Stimulated activated CD8-positive, alpha-beta memory T cell treated with anti-CD3 and anti-CD28 coated beads, Interleukin-4, amount 100 ng/mL, for 1 hour (primary cell): ENCODE measurements at places on chromosomes 5 and 9.

DNA sequence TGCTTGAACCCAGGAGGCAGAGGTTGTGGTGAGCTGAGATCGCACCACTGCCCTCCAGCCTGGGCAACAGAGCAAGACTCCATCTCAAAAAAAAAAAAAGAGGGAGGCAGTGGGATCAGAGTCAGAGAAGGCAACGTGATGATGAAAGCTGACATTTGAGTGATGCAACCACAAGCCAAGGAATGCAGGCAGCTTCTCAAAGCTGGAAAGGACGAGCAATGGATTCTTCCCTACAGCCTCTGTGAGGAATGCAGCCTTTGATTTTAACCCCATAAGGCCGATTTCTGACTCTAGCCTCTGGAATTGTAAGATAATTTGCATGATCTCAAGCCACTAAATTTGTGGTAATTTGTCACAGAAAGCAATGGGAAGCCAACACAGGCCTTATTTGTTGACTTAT lies 9.8 kb downstream of the TGFBI start:
- DNase-seq = no peak

DNA sequence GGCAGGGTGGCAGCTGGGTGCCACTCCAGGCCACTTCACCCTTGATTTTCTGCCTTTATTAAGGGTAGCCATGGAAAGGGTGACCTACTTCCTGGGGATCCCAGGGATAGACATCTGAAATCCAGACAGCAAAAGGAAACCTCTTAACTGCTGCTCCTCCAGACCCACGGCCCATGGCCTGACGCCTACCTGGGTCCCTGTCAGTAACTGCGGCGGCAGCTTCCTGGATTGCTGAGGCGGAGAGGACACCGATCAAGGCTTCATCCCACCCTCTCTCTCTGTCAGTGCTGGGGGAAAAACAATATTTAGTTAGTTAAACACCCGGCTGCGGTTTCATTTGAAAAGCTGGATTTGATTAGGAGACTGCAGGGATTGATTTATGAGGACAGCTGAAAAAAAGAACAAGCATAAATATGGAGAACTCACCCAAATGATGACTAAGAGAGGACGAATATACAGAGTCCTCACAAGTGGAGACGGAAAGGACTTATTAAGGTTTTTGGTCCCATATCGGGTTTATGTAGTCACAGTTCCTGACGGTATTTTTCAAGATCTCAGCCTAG lies 158.7 kb upstream of the KLF4 start:
- no peak for DNase-seq

DNA sequence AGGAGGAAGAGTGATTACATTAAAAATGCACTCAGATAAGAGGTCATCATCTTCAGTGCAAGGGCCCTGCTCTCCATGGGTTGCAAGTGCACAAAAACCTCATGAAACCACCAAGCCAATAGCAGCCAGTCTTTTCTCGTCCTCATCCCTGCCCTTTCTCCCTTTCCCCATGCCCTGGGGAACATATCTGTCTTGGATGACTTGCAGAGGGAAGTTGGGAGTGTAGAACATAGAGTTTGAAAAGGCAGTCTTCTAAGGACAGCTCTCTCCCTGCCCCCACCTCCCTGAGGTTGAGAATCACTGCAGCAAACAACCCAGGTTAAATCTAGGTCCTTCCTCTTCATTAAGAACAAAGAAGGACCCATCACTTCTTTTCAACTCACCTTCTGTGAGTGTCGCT lies 22.0 kb downstream of the DDX31 start:
- no peak for DNase-seq

DNA sequence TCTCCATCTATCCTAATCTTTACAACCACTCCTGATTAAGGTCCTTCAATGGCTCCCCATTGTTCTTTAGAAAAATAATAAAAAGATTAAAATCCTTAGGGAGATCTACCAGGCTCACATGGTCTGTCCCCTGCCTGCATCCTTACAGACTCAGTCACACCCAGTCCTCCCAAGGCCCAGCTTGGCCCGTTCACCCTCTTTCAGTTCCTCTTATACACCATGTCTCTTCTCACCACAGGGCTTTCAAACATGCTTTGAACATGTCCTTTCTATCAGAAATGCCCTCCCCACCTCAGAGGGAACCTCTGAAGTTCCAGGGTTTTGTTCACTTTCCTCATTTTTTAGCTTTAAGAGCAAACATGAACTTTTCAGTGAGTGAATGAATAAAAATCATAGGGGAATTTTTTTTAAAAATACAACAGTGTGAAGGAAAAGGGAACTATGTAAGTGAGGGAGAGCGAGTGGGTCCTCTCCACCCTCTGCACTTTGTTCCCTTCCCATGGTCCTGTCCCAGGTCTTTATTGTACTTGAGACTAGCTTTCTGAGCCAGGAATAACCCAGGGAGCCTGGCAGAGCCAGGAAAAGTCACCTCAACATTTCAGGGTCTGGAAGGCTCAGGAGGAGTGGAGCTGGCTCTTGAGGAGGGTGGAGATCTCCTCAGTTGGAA lies 55.3 kb downstream of the TRPC7 start:
- DNase-seq = no peak

- DNase-seq = no peak
Measured at GRCh38 chr9:96417661-96418082, 498 bp downstream of the ZNF367 start.

DNA sequence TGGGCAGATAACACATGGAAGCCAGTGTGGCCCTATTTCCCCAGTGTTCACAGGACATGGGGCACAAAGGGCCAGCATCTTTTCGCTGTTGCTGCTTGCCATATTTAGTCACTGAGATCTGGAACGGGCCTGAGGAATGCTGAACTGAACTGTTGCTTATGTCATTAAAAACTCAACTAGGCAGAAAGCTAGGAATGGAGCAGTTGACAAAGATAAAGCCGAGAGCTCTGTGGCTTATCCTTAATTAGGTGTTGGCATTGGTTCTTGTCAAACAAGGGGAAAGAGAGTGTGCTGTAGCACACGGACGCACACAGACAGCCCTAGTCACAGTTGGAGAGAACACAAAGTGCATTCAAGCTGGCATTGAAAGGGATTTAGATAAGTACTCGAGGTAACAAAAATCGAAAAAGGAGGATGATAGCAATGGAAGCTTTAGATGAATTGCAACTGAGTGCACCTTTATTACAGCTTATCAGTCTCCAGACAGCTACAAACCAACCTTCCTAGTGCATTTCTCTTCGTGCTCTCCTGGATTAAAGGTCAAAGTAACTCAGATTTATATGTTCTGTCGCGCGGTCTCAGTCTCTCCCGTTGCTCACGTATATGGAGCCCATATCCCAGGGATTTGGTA lies 450.2 kb upstream of the ZNF608 start:
- DNase-seq = no peak

DNA sequence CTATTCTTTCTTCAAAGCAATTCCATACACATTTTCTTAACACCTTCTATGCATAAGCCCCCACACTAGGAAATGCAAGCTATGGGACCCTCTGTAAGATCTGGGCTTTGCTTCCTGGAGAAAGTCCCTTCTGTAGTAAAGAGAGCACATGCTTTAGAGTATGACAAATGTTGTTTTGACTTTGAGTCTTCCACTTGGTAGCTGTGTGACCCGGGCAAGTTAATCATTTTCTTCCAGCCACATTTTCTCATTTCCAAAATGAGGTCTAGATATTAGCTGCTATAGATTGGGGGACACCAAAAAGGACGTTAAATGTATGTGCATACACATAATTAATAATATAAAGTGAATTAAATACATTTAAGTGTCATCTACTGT lies 334.0 kb downstream of the NFIB start:
- DNase-seq = no peak

- no peak for DNase-seq
Measured at GRCh38 chr9:123866497-123866896, 63.4 kb downstream of the DENND1A start.

GRCh38 chr5:171714851-171715250 lies 70.8 kb upstream of the SMIM23 start:
- DNase-seq = no peak

DNA sequence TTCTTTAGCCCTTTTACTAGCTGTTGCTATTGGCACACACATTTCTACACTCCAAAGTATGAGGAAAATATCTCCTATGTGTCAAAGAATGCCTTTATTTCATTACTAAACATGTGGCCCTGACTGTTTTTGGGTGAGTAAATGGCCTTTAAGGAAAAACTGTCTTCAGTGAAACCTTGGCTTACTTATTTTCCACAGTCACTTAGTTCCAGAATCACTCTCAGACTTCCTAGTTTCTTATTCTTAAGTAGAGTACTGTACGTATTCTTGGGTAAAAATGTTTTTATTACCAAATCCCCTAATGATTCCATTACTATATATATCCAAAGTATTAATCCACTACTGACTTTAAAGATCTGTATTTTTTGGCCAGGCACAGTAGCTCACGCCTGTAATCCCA lies 27.5 kb downstream of the ERP44 start:
- no peak for DNase-seq
